Effector memory CD8-positive, alpha-beta T cell (primary cell): ENCODE measurements at places on chromosomes 16 and 17.

DNA sequence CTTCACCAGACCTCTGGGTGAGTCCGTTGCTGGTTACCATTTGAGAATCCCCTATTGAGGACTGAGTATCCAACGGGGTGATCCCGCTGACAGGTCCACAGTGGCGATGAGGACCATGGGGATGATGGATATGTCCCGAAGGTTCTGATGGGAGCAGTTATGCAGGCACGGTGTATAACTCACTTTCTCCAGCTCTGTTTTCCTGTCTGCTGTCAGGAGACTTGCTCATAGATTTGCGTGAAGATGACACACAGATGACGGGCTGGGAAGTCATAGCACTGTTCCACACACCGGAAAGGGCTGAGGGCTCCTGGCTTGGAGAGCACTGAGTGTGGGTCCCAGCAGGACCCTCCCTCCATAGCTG is 22.2 kb upstream of the ADCY7 start:
- no peak overlapping the region for H3K4me3 ChIP-seq
- H3K27ac ChIP-seq: no peak overlapping the region
- no peak for DNase-seq

DNA sequence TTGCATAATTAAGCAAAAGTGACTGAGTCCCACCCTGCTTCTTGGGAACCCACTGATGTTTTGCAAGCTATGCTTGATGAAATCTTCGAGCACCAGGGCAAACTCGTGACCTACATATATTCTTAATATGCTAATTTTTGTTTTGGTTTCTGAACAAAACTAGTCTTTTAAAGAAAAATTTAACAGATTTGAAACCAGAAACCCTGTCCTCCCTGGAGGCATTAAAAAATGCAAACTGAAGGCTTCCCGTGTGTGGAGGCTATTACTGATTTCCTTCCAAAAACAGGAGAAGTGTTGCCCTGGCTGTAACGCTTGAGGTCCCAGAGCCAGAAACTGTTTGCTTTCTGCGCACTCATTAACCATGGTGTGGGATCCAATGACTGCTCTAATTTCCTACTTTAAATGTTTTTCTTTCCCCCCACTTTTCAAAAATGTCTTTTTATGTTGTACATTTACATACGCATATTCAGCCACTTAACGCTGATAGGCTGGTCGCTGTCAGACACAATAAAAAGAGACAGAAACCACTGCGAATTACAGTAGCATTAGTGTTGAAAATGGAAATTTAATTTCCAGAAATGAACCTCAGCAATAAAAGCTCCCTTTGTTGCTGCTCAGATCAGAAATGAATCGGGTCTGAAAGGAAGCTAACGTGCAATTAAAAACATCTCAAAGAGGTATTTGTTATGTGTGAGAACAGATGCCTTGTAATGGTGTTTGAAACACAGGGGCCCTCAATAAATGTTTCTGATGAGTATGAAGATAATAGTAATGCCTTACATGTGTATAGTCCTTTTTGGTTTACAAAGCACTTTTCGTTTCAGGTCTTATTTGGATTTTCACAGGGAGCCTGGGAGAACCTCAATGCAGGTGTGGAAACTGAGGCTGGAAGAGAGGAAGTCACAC is 39.9 kb upstream of the IRX6 start:
- no peaks in the 10 kb centered on the region for H3K36me3 ChIP-seq
- no peaks in the 10 kb centered on the region for H3K4me1 ChIP-seq
- no peak for DNase-seq
- peaks cover 13% of the 10 kb centered on the region for H3K27me3 ChIP-seq

DNA sequence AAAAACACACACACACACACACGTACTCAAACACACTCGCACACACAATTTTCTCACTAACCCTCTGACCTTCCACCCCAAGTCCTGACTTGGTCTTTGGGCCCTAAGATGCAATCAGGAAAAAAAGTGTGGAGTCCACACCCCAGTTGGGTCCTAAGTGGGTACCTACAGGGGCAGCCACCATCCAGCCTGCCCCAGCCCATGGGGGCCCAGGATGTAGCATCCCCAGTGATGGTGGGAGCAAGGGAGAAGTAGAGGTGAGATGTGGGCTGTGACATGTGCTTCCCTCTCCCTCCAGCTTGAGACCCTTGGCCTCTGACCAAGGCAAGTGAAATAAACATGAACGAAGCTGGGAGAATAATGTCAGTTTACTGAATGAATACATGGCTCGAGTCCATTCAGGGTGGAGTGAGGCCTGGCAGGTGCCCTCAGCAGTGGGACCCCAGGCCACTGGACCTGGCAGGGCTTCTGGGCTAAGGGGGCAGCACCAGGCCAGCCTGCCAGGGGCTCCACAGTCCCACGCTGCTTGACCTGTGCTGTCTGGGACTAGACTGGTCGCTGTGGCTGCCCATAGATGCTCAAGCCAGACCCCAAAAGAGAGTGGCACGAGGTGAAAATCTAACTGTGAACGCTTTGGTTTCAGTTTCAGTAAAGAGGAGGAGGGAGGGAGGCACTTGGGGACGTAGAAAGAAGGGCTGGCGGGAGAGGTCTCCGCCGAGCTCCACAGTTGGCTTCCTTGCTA is 73.7 kb downstream of the MRC2 start:
- no peak for DNase-seq
- H3K27ac ChIP-seq: no peak overlapping the region
- no peak overlapping the region for H3K4me3 ChIP-seq
- H3K4me1 ChIP-seq: peaks cover 12% of the 10 kb centered on the region

- no peaks in the 10 kb centered on the region for H3K27me3 ChIP-seq
- H3K27ac ChIP-seq: no peak overlapping the region
- no peak for DNase-seq
- H3K36me3 ChIP-seq: peaks cover 9% of the 10 kb centered on the region
- no peak overlapping the region for H3K4me3 ChIP-seq
- H3K4me1 ChIP-seq: peaks cover 9% of the 10 kb centered on the region
These were observed 98.4 kb downstream of the MAP2K6 start for GRCh38 chr17:69512946-69513345.
